Myocyte (in vitro differentiated cells): ENCODE measurements at places on chromosomes 12 and 14. TPM values are rescaled to one million over a fixed set of nuclear protein-coding genes. Genes with fewer than 3 reads are reported as not detected.

Gene CPM
- 3.0 and 3.2 TPM in 2 replicates for total RNA-seq

Gene LRRC10
- total RNA-seq, result not detected in 2 replicates

Gene HSP90B1
- 414 and 940 TPM in 2 replicates for total RNA-seq

Gene CMAS
- total RNA-seq, result 20.2 and 27.2 TPM in 2 replicates

Gene RPL10L
- total RNA-seq, result not detected in 2 replicates

Gene B4GALNT3
- 0.86 and 2.3 TPM in 2 replicates for total RNA-seq

- DNase-seq, result no peak
Observed at GRCh38 chr12:121246893-121247557, 37.1 kb downstream of the P2RX4 start.

DNA sequence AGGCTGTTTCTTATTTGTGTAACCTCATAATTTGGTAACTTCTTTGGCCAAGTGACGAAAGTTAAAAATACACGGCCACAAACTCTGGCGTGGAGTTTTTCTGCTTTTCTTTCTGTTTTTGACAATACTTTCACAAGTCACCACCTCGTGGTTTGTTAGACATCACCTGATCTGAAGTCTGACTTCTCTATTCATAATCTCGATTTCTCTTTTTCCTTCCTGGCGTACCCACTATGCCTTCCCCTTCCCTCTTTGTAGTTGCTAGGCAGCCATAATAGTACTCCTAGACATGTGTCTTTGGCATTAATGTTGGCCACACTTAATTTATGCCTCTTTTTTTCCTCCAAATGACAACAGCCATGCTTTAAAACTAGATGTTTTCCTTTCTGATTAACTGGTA lies 97.6 kb downstream of the POLR3B start:
- DNase-seq, result no peak

GRCh38 chr12:52514471-52515318 lies 5.5 kb downstream of the KRT5 start:
- no peak for DNase-seq

DNA sequence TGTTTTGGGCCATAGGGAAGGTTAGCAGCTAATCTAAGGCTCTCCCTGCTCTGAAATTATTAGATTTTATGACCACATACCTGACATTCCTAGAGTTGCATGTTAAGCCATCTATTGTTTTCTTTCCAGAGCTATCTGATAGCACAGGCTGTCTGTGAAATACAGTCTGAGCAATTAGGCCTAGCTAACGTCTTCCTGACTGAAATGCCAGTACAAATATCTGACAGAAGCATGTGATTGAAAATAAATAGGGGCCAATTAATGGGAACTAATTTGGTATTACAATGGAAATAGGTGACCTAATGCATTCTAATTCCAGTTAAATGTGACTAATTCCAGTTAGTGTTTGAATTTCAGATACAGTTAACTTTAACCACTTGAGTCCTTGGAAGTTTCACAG lies 115.2 kb downstream of the C12orf75 start:
- peak; percentile 53 for DNase-seq

DNA sequence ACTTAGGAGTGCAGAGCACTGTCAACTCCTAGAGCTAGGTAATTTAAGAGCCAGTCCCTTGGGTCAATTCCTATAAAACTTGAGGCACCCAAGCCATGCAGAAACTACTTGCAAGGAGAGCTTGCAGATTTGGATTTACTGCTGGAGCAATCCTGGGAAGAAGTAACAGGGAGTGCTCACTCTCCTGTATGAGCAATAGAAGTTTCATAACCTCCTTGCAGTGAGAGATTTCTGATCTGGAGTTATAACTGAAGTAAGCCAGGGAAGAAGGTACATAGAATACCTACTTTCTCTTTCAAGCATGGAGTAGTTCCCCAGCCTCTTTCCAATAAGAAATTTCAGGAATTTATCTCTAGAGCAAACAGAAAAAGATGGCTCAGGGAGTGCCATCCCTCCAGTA lies 650.1 kb upstream of the USP15 start:
- no peak for DNase-seq

GRCh38 chr12:118035190-118036041 lies 18.9 kb downstream of the RFC5 start:
- DNase-seq, result peak; percentile 33

GRCh38 chr12:16118586-16118985 lies 158.9 kb downstream of the SLC15A5 start:
- DNase-seq, result peak; percentile 87

- DNase-seq, result peak; percentile 36
Observed at GRCh38 chr12:117875744-117876435, 92.9 kb downstream of the KSR2 start.

DNA sequence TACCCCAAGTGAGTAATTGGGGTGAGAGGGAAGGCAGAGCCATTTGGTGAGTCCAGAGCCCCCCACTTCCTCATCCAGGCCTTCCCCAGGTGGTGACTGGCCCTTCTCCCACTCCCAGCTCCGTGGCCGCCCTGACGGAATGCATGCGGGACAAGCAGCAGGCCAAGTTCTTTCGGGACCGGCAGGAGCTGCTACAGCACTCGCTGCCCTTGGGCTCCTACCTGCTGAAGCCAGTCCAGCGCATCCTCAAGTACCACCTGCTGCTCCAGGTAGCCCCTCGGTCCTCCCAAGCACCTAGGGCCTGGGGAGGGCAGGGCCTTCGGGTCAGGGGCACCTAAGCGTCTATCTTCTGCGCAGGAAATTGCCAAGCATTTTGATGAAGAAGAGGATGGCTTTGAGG lies 26.5 kb downstream of the PLEKHG3 start:
- no peak for DNase-seq

DNA sequence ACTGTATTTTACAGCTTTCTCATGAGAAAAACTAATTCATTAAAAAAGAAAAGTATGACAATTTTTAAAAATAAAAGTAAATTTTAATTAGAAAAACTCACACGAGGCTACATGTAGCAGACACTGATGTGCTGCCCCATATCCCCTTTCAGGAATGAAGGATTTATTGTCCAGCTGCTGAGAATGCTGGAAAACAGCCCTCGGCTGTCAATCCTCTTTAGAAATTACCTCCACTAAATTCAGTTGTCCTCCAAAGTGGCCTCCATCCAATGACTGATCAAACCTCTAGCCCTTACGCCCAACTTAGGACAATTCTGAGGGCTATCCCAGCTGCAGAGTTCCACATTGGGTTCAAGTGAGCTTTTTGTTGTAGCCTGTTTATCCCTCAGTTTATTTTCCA lies 29.8 kb upstream of the AP4S1 start:
- peak; percentile 61 for DNase-seq

DNA sequence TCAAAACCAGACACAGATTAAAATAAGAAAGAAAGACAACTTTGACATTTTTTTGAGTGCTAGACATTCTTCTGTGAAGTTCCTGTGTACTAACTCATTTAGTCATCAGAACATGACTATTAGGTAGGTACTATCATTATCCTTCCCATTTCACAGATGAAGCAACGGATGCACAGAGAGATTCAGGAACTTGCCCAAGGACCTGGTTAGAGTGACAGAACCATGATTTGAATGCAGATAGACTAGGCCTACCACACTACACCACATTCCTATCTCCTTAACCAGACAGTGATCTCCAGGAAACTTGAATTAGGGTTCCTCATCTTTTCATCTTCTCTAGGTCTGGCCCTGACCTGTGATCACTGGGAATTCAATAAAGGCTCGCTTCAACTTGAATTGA lies 54.4 kb upstream of the MED13L start:
- no peak for DNase-seq

DNA sequence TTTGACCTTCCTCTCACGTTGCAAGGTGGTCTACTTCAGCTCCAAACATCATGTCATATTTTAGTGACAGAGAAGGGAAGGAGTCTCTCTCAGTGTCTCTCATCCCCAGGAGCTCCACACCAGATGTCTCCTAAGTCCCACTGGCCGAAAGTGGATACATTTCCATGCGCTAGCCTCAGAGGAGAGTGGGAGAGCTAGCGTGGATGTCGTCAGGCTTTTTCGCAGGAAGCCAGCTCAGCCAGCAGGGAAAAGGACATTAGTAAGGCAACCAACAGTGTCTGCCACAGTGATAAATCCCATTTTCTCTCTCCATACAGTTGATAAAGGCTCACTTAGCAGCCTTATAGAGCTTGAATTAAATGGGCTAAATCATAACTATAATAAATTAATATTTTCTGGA lies 155.7 kb downstream of the PELI2 start:
- DNase-seq, result no peak

GRCh38 chr14:103169954-103170353 lies 46.7 kb downstream of the TNFAIP2 start:
- DNase-seq, result no peak
